ENCODE measurements at places on chromosomes 11 and 22. TPM values are rescaled to one million over a fixed set of nuclear protein-coding genes. Genes with fewer than 3 reads are reported as not detected.

OR4A16 gene
- not detected for total RNA-seq

MUC2 gene
- total RNA-seq = not detected

ARHGAP20 gene
- total RNA-seq = 7.6 TPM

MAPK8IP1 gene
- 29.3 TPM for total RNA-seq

PNPLA5 gene
- total RNA-seq = not detected

TMPRSS4 gene
- not detected for total RNA-seq

AGBL2 gene
- 0.44 TPM for total RNA-seq

OR52I2 gene
- not detected for total RNA-seq

TREH gene
- total RNA-seq = under 0.01 TPM

POU2AF2 gene
- total RNA-seq = not detected

PHETA2 gene
- total RNA-seq = 25.4 TPM

PDE3B gene
- 2.2 TPM for total RNA-seq

SGSM1 gene
- total RNA-seq = 0.13 TPM

OR8D4 gene
- total RNA-seq = 0.04 TPM

PEX26 gene
- 9.8 TPM for total RNA-seq

KBTBD3 gene
- 5.1 TPM for total RNA-seq

RASD2 gene
- 2.9 TPM for total RNA-seq

MUC15 gene
- not detected for total RNA-seq

ALDH3B1 gene
- total RNA-seq = 5.4 TPM

GRAMD1B gene
- total RNA-seq = 7.4 TPM

PGA5 gene
- total RNA-seq = 0.27 TPM

LYVE1 gene
- 52.2 TPM for total RNA-seq

ESAM gene
- 18.0 TPM for total RNA-seq

MRGPRX4 gene
- not detected for total RNA-seq

Data from muscle of leg (tissue), 16 donors.